Thymus (tissue), 14 donors: ENCODE measurements at places on chromosomes 11 and 22.

DNA sequence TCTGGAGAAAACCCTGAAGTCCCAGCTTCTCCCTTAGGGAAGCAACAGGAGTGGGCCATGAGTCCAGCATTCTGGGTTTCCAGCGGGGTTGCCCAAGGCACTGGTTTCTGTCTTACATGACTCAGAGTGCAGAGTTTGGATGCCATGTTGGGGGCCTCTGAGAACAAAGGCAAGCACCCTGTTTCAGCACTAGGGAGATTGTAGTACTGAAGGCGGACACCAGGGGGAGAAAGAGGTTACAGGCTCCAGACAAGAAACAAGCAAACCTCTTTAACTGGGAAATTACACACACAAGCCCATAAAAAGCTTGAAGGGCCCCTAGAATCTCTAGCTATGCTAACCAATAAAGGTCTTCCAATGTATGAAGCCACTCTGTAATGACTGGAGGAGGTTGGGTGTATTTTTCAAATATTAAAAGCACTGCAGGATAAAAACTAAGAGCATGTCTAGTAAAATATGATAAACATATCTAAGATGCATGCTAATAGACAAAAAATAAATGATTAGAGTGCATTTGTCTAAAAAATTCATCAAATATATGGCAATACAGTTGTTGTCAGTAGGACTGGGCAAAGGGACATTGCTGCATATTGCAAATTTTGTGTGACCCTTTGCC, 7.1 kb downstream of the MS4A6E start:
- no peak overlapping the region for H3K27ac ChIP-seq
- no peaks in the 10 kb centered on the region for H3K36me3 ChIP-seq
- no peaks in the 10 kb centered on the region for H3K4me1 ChIP-seq
- H3K4me3 ChIP-seq: no peak overlapping the region
- DNase-seq: peak; percentile 74

DNA sequence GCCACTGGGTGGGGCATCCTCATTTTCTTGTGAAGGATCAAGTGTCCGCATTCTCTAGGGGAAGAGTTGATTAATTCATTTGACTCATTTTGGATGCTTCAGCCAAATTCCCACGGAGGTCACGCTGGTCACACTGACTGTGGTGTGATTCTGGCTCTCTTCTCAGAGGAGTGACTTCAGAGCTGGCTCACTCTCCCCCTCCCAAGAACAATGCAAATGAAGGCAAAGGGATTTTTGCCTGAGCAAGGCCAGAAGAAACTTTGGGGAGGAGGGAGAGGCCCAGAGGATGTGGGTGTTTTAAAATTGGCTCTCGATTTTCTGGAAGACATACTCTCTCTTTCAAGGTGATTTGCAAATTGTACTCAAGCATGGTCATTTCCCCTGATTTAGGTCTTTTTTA, 51.1 kb upstream of the LMO2 start:
- no peaks in the 10 kb centered on the region for H3K4me1 ChIP-seq
- H3K27me3 ChIP-seq: no peaks in the 10 kb centered on the region
- no peak for DNase-seq
- no peak overlapping the region for H3K4me3 ChIP-seq
- H3K27ac ChIP-seq: no peak overlapping the region
- no peaks in the 10 kb centered on the region for H3K36me3 ChIP-seq

DNA sequence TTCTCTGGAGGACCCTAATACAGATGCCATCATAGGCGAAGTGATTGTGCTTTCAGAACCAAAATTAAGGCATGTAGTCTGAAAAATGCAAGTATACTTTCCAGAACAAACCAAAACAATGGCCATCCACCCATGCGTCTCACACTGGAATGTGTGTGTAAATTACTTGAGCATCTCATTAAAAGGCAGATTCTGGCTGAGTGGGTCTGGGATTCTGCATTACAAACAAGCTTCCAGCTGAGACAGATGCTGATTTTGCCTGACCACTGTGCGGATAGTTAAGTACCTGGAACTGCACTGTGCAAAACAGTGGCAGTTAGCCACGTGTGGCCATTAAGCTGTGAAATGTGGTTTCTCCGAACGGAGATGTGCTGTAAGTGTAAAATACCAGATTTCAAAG, 26.2 kb downstream of the RRP7A start:
- H3K4me3 ChIP-seq: no peak overlapping the region
- H3K36me3 ChIP-seq: no peaks in the 10 kb centered on the region
- H3K27me3 ChIP-seq: no peaks in the 10 kb centered on the region
- DNase-seq: no peak
- H3K4me1 ChIP-seq: no peaks in the 10 kb centered on the region
- no peak overlapping the region for H3K27ac ChIP-seq

DNA sequence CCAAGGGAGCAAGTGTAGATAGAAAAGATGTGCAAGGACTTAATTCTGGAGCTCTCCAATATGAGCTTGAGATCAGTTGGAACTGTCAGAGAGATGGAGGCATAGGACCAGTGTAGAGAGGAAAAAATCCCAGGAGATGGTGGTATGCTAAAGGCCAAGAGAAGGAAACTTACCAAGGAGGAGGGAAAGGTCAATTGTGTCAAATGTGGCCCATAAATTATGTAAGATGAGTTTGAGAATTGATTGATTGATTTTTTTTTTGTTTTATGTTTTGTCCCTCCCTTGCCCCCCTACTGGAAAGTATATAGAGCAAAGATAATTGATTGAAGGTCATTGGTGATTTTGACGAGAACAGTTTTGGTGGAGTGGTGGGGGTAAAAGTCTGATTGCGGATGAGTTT, 2.8 kb upstream of the USP2 start:
- H3K36me3 ChIP-seq: no peaks in the 10 kb centered on the region
- H3K4me3 ChIP-seq: no peak overlapping the region
- no peak overlapping the region for H3K27ac ChIP-seq

- no peaks in the 10 kb centered on the region for H3K27me3 ChIP-seq
- no peaks in the 10 kb centered on the region for H3K36me3 ChIP-seq
- no peaks in the 10 kb centered on the region for H3K4me1 ChIP-seq
- DNase-seq: no peak
- H3K27ac ChIP-seq: no peak overlapping the region
- no peak overlapping the region for H3K4me3 ChIP-seq
These were observed 123.9 kb upstream of the NCAM1 start for GRCh38 chr11:112837162-112837826.

DNA sequence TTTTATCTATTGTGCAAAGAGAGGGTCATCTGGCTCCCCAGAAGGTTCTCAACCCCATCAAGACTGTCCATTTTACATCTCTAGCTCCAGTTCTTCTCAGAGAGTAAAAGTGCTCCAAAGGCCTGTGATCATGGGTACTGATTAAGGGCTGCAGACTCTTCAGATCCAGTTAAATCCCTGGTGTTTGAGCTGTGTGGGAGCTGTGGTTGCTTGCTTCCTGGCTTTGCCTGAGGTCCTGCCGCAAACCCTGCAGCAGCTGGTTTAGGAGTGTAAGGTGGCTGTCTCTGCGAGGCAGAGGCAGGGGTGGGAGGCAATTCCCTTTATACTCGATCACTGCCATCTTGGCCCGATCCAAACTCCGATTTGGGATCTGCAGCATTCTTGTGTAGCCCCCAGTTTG, 1.2 kb downstream of the MRPL17 start:
- DNase-seq: no peak
- H3K27me3 ChIP-seq: no peaks in the 10 kb centered on the region
- peaks cover 20% of the 10 kb centered on the region for H3K36me3 ChIP-seq
- peaks cover 6% of the 10 kb centered on the region for H3K4me1 ChIP-seq
- H3K4me3 ChIP-seq: peak overlapping the region; percentile 64
- H3K27ac ChIP-seq: no peak overlapping the region

GRCh38 chr11:66467034-66467659, 442 bp downstream of the PELI3 start:
- no peak for DNase-seq
- H3K27ac ChIP-seq: no peak overlapping the region
- H3K4me1 ChIP-seq: peaks cover 30% of the 10 kb centered on the region
- H3K27me3 ChIP-seq: peaks cover 10% of the 10 kb centered on the region
- H3K36me3 ChIP-seq: no peaks in the 10 kb centered on the region

DNA sequence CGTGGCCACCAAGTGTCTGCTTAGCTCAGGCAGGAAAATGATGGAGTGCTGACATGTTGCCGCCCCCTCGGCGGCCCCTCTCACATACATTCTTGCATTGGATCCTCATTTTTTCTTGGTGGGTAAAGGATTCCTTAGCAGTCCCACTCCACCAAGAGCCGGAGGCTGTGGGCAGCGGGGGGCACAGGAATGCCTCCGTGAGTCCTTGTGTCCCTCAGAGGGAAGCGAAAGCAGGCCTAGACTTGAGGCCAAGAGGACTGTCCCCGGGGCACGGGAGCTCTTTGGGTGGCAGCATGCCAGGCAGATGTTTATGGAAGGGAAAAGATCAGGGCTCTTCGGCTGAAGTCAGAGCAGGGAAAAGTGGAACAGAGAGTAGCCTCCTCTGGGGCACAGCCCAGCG, 21.6 kb downstream of the LRFN4 start:
- no peaks in the 10 kb centered on the region for H3K36me3 ChIP-seq
- H3K27me3 ChIP-seq: peaks cover 2% of the 10 kb centered on the region
- DNase-seq: no peak
- peaks cover 17% of the 10 kb centered on the region for H3K4me1 ChIP-seq
- H3K4me3 ChIP-seq: no peak overlapping the region
- no peak overlapping the region for H3K27ac ChIP-seq

DNA sequence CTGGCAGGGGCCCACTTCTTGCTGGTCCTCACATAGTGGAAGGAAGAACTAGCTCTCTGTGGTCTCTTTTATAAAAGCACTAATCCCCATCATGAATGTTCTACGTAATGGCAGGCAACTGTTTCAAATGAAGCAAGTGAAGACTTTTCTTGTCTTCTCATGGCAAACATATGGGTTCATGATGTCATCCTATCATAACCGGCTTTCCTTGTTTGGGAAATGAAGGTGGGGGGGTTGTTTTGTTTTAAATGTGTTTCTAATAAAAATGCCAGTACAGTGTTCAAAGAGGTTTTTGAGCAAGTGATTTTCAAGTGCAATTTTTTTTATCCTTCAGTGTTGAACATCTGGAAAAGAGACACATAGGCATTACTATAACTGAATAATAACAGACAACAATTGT, 33.4 kb downstream of the REXO2 start:
- H3K27me3 ChIP-seq: no peaks in the 10 kb centered on the region
- no peaks in the 10 kb centered on the region for H3K4me1 ChIP-seq
- no peak overlapping the region for H3K27ac ChIP-seq
- no peaks in the 10 kb centered on the region for H3K36me3 ChIP-seq
- no peak for DNase-seq

DNA sequence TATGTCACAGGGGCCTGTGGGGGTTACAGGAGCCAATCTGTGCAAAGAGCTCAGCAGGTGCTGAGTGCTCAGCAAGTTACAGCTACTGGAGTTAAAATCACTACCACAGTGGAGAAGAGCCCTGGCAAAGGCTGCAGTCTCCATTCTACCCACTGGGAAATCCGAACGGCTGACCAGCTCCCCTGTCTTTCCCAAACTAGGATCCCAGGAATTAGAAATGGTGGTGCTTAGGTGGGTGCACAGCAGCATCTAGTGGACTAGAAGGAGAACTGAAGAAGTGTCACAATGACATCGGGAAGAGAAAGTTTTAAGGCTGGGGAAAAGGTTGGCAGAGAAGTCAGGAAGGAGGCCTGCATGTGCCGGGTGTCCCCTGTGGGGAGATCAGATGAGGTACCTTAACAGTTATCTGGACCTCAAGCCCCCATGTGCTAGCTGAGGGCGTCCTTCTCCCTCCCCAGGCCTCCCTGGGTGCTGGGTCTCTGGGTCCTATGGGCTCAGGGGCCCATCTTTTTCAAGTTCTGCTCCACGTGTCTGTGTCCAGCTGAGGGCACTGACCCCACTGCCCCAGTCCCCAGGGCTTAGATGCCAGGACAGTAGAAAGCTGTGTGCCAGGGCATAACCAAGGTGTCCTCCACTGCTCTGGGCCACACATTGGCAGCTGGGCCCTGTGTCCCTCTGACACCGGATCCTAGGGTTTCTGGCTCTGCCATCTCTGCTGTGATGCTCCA, 1.9 kb downstream of the PIWIL3 start:
- H3K27ac ChIP-seq: no peak overlapping the region
- H3K4me3 ChIP-seq: no peak overlapping the region
- DNase-seq: no peak

- H3K36me3 ChIP-seq: no peaks in the 10 kb centered on the region
- no peak for DNase-seq
- H3K27ac ChIP-seq: no peak overlapping the region
- no peak overlapping the region for H3K4me3 ChIP-seq
These were observed 122.3 kb downstream of the RCN1 start for GRCh38 chr11:32213223-32213622.

- H3K4me3 ChIP-seq: peak overlapping the region; percentile 61
- H3K4me1 ChIP-seq: peaks cover 23% of the 10 kb centered on the region
These were observed 1.6 kb downstream of the HRAS start for GRCh38 chr11:533586-534395.

DNA sequence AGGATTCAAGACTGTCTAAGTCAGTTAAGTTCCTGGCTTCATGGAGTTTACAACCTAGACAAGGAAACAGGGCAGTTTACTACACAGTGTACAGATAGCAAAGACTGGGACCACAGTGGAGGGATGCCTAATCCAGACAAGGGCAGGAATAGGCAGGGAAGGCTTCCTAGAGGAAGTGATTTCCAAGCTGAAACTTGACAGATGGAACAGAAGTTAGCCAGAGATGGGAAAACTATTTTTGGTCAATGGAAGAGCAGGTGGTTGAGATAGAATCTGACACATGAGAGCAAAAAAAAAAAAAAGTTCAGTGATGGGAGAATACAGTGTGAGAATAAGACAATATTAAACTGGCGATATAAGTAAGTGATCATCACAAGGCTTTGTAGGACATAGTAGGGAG, 1.3 kb downstream of the COA4 start:
- peaks cover 17% of the 10 kb centered on the region for H3K4me1 ChIP-seq
- H3K36me3 ChIP-seq: peaks cover 39% of the 10 kb centered on the region
- no peak overlapping the region for H3K4me3 ChIP-seq

DNA sequence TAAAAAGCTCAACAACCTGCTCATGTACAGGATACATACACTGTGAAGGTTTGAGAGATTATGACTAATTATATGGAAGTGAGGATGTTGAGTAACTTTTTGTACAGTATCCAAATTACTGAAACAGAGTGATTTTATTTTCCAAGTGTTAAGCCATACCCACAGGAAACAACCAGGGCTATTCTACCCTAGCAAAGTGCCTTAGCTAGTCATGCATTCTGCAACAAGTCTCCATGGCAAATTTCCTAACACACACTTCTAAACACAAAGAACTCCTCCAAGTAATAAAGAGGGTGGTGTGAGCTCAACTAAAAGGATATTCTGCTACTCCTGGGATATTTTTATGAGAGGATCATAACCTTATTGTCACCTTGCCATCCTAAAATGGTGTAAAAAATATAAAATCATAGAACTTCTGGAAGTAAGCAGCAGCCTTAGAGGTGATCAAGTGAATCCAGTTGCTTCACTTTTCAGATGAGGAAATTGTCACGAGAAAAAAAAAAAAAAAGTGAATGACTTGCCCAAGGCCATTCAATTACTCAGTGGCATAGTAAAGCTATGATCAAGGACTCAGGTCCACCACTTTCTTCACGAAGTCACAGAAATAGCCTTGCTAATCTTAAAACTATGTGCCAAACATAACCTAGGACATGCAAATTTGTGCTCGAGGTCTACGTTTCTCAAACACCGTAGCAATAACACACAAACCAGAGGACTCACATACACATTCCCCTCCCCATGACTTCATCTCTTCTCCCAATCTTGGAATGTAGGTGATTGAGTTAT, 4.2 kb downstream of the LGR4 start:
- peaks cover 33% of the 10 kb centered on the region for H3K27me3 ChIP-seq
- H3K36me3 ChIP-seq: no peaks in the 10 kb centered on the region
- H3K4me3 ChIP-seq: no peak overlapping the region
- DNase-seq: no peak
- H3K27ac ChIP-seq: peak overlapping the region; percentile 36
